HAP-1 (cell line): ENCODE measurements at places on chromosomes 4 and X.
A peak's percentile ranks its signal among the peaks of the same experiment; 100 is the strongest.

DNA sequence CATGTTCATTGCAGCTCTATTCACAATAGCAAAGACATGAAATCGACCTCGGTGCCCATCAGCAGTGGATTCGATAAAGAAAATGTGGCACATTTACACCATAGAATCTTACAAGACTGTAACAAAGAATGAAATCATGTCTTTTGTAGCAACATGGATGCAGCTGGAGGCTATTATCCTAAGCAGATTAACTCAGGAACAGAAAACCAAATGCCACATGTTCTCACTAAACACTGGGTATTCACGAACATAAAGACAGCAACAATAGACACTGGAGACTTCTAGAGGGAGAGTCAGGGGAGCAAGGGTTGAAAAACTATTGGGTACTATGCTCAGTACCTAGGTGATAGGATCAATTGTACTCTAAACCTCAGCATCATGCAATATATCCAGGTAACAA, 180.5 kb downstream of the PPP1R2C start:
- peak; percentile 82 for DNase-seq

- no peak for DNase-seq
These were observed 251.1 kb upstream of the ITM2A start for GRCh38 chrX:79618280-79618679.

DNA sequence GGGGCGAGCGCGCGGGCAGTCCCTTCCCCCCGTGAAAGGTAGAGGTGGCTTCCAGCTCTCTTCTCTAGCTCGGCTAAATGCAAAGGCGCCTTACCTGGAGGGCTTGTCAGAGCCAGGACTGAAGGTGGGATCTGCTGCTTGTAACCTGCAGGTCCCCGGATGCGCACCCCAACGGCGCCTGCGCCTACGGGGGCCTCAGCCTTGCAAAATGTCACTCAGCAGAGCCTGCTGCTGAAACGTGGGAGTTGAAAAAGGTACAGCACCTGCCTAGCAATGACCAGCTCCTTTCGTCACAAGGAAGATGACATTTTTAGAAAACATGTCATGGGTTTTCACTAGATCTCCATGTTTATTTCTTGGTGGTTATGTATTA, 583 bp downstream of the ABHD18 start:
- peak; percentile 50 for DNase-seq

DNA sequence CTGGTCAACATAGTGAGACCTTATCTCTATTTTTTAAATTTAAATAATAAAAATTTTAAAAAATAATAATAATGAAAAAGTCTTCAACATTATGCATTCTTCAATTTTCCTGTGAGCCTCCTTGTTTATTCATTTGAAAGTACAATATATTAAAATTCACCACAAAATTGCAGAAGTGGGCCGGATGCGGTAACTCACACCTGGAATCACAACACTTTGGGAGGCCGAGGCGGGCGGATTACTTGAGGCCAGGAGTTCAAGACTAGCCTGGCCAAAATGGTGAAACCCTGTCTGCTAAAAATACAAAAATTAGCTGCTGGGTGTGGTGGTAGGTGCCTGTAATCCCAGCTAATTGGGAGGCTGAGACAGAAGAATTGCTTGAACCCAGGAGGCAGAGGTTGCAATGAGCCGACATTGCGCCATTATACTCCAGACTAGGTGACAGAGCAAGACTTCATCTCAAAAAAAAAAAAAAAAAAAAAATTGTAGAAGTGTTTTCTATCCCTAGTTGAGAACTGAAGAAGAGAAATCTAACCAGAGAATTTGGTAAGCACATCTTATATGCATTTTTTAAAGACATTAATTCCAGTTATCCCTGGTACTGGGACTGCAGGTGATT, 56.9 kb downstream of the RBM47 start:
- DNase-seq, result no peak
